Caki2 (cell line): ENCODE measurements at places on chromosomes 2 and 18.

DNA sequence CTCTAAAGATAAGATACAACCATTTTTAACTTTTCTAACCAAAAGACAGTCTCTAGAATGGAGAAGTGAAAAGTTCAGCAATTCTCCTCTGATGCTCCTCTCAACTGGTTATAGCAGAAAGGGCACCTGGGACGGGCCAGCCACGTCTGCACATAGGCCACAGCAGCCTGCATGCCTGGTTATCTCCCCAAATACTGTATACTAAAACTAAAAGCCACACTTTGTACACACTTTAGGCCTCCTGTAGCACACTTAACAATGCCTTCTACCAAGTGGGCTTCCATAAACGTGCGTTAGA is 179.1 kb downstream of the ANKRD44 start:
- no peak for DNase-seq

DNA sequence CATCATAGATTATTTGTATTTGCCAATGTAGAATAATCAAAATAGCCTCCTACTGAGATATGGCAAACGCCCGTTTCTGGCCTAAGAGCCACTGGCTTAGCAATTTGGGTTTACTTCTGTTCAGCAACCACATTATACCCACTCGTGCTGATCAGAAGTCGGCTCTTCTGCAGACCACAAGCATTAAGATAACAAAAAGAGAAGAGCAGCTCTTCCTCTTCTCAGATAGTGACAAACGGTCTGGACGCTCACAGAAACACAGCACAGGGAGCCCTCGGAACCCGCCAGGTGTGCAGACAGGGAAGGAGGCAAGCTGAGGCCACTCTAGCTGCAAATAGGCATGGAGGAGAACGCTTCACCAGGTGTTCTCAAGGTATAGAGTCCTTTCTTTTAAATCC is 164.0 kb downstream of the HDAC4 start:
- DNase-seq: no peak

DNA sequence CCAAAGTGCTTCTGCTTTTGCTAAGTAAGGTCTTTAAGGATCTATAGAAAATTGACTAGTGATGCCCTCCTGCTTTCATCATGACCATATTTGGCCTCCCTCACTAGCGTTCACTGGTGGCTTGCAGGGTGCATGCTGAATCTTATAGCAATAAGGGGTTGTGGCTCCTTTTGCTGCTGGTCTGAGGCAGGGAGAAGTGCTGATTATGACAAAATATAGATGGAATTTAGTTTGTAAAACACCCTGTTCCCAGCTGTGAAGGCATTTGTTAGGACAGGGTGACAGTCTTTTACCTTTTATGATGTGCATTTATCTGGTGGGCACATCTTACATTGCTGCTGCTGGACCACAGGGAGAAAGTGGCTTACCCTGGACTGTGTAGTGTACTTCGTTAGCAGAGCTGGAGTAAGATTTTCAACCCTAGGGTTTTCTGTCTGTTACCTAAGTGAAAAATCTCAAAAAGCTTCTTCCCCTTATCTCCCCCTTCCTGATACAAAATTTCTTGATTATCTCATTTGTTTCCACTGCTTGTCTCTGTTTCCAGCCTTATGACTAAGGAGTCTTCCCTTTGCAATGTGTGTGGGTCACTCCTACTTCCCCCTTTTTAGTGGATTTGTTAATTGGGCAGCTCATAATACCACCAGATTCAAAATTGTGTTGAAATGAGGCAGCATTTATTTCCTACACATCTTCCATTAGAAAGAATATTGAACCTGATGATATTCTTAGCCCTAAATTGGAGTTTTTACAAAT is 21.2 kb upstream of the RPL37A start:
- DNase-seq: no peak

DNA sequence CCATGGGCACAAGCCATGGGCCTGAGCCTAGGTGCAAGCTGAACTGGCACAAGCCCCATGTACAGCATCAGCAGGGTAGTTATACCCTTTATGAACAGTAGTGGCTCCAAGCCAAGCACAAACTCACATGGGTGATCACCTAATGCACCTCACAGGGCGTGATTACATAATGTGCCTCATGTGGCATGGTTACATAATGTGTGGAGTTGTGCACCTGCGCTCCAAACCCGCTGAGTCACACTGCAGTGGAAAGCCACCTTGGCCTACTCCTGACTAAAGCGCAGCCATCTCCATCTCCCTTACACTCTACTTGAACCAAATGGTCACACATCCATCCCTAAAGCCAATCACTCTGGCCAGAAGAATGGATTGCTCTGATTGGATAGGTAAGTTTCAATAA is 279.7 kb downstream of the MBD2 start:
- DNase-seq: no peak

DNA sequence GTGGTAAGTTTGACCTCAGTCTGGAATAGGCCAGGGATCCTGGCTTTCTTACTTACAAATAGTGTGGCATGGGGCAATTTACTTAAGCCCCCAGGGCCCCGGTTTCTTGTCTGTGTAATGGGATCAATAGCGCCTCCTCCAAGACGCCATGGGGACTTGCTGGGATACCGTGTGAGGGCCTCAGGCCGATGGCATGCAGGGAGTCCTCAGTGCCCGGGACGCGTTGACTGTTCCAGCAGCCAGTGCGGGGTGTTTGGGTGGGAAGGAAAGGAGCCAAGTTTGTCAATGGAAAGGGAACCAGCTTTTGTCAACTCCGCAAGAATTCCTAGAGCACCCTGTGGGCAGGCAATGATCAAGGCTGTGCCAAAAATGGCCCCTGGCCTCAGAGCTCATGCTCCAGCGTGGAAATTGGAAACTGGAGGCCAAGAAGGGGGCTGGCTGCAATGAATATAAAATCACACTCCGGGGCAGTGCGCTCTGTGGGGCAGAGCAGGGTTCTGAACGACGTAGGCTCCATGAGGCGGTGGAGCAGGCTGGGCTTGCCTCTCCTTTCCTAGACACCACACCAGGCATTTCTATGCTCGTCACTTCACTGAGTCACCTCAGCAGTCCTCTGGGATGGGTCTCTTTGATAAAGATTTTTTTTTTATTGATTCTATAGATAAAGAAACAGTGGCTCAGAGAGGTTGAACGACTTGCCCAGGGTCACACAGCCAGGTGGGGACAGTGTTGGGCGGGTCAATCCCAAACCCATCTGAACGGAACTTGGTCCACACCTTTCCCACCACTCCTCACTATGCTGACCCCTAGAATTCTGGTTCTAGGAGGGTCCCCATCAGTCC is 56.7 kb upstream of the ASAP2 start:
- no peak for DNase-seq

GRCh38 chr2:128773641-128774319 is 455.1 kb upstream of the HS6ST1 start:
- no peak for DNase-seq

DNA sequence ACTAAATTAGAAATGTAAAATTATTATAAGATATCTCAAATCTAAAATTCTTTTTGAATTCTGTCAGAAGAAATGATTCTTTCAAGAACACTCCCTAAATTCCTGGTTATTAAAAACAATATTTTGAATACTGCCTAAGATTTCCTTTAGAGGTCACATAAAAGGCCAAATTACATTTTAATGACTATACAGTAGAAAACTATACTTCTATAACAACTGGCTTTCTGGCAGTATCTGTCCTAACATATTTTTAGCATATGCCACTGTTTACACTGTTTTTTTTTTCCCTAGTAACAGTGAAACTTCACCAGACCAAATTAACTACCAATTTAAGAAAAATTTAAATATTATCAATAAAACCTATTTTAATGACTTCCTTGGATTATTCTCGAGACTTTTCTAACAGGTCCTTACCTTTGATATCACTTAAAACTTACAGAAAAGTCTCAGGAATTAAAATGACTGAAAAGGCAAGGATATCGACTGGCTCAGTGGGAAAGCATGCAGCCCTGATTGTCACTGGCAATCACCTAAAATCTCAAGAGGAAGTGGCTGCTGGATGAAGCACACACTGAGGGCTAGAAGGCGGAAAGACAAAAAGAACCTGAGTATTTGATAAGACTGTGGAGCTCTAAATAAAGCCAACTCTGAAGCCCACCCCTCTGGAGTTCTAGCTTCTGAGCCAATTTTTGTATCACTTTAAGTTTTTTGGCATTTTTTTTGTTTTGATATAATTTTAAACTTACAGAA is 59.6 kb downstream of the SPIRE1 start:
- no peak for DNase-seq

- DNase-seq: no peak
Measured at GRCh38 chr2:163552758-163553157, 183.1 kb downstream of the FIGN start.
